ENCODE measurements at places on chromosomes 4 and X. TPM values are rescaled to one million over a fixed set of nuclear protein-coding genes. Genes with fewer than 3 reads are reported as not detected.

GRCh38 chr4:146458594-146458993 is 63.1 kb downstream of the SLC10A7 start:
- DNase-seq: no peak

The FATE1 gene
- total RNA-seq: not detected

- no peak for DNase-seq
Observed at GRCh38 chr4:92600638-92601037, 296.9 kb downstream of the GRID2 start.

GRCh38 chr4:175290401-175290800 is 372.2 kb downstream of the ADAM29 start:
- no peak for DNase-seq

DNA sequence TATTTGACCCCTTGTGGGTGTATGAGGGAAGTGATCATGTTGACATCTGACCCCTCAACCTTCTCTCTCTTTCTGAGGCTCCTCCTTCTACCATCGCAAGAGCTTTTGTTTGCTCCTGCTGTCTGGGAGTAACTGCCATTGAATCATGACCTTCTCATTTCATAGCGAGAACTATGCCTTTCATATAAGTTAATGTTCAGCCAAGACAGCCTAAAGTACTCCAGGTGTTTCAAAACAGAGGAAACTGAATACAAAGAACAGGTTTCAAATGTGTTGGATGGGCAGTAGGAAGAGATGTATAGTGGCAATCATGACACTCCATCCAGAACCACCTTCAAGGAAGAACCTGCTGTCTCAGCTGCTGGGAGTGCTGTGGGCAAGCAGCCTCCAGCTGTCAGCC is 403.1 kb downstream of the MID1IP1 start:
- no peak for DNase-seq

GRCh38 chr4:74930162-74930561 is 2.8 kb upstream of the PARM1 start:
- no peak for DNase-seq

GRCh38 chr4:72325215-72325614 is 243.8 kb downstream of the ADAMTS3 start:
- no peak for DNase-seq

The MAD2L1 gene
- total RNA-seq: 55.8 TPM

The TLR6 gene
- total RNA-seq: 1.5 TPM

DNA sequence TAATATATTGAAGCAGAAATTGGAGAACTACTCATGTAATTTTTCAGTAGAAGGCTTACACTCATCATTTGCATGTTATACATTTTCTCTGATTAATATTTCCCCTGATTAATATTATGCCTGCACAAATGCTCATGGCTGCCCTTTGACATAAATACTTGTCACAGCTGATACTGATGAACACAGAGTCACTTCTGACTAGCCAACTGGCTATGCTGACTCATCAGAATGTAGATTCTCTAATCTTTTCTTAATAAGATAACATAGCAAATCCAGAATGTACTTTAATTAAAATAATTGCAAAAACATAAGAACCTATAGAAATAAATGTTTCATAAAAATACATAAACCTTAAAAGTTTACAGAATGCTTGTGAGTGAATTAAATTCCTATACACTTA is 52.4 kb upstream of the C4orf54 start:
- no peak for DNase-seq

The SH3RF1 gene
- 0.63 TPM for total RNA-seq

DNA sequence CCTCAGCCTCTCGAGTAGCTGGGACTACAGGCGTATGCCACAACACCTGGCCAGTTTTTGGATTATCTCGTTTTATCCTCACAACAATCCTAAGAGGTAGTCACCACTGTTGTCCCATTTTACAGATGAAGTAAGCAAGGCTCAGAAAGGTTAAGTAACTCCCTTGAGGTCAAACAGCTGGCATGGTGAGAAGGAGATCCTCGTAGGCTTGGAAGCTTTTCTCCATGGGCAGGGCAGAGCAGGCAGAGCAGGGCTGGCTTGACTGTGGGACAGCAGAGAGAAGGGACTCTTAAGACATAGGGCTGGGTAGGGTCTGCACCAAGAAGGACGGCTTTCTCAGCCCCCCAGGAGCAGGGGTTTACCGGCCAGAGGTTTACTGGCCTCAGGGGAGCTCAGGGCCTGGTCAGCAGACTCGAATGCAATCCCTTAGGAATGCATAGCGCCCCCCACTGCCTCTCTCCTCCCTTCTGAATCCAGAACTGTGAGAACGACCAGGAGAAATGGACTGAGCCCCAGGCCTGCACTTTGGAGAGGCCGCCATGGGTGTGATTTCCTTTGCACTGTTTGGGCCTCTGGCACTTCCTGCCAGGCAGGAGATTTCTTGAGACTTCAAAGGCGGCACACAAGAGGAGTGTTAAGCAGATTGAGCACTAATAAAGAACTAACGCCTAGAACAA is 14.0 kb upstream of the CDKN2AIP start:
- DNase-seq: peak; percentile 42

- no peak for DNase-seq
Observed at GRCh38 chrX:135327299-135327698, 18.0 kb downstream of the ETDC start.

The VCX gene
- total RNA-seq: not detected

DNA sequence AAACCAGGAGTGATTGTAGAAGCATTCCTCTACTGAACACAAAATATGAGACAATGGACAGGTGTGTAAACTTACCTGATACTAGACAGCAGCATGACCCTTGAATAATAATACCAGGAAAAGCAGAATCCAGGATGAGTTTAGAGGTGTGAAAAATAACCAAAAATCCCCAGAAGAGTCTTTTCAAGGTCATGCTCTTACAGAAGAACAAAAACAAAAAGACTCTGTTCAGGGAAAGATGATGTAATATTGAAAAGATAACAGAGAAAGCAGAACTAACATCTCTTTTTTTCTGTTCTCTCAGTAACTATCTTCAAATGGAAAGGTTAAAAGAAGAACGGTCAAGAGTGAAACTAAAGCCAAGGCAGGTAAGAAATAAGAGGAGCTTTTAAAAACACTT is 14.0 kb upstream of the ARHGAP10 start:
- DNase-seq: no peak

DNA sequence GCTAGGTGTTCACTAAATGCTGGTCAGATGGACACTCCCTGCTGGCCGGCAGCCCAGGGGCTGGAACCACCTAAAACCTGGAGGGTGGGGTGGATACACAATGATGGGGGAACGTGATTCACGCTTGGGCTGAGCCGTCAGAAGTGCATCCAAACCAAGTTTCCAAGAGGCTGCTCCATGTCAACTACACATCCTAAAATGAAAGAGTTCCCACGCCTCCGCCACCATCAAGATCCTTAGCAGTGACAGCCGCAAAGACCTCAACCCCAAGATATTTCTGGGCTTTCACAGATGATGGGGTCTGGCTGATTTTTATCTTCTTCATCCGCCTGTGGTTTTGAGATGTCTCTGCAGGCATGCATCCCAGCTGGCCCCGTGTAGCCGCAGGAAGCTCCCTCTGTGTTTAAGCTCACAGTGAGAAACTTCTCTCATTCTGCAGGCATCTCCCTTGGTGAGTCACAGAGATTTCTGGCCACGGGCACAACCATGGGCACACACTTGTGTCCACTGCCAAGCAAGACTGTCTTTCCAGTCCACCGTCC is 84.4 kb downstream of the HTRA3 start:
- DNase-seq: no peak

Data from activated CD4-positive, alpha-beta T cell treated with anti-CD3 and anti-CD28 coated beads for 36 hours (primary cell).